ENCODE measurements at places on chromosomes 1 and 21. TPM values are rescaled to one million over a fixed set of nuclear protein-coding genes. Genes with fewer than 3 reads are reported as not detected.

- no peak for DNase-seq
These were observed 6.1 kb upstream of the IGSF8 start for GRCh38 chr1:160104486-160104885.

The TAF12 gene
- 72.3 TPM for total RNA-seq

DNA sequence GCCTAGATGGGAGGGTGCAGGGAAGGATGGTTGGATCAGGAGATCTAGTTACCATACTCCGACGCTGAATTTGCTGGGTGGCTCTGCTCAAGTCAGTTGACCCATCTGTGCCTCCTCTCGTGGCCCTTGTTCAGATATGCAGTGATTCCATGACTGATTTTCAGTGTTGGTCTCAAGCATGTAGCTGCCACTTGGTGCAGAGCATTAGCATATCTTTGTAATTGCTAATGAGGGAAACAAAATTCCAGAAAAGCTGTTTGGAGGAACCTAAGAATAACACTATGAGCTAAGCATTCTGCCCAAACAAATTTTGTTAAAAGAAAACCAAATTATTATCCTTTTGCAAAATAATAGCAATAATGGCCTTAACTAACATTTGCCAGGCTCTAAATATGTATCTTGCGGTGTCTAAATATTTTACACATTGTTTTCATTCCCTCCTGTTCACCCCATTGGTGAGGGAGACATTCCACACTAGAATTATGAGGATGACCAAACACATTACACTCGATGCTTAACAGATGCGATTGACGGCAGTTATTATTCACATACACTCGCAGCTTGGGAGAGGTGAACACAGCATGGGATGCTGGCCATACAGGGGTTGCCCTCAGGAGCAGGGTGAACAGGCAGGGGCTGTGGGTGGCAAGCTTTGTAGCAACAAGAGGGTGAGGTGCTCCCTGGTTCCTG is 69.1 kb downstream of the KCNJ15 start:
- no peak for DNase-seq

- DNase-seq = peak; percentile 96
These were observed 8.7 kb downstream of the PLEKHA6 start for GRCh38 chr1:204350857-204351573.

- DNase-seq = no peak
These were observed 65.2 kb downstream of the CD247 start for GRCh38 chr1:167453123-167453522.

GRCh38 chr1:55848906-55849305 is 633.7 kb upstream of the USP24 start:
- peak; percentile 17 for DNase-seq

- DNase-seq = no peak
These were observed 41.2 kb downstream of the SLC27A3 start for GRCh38 chr1:153816283-153816889.

DNA sequence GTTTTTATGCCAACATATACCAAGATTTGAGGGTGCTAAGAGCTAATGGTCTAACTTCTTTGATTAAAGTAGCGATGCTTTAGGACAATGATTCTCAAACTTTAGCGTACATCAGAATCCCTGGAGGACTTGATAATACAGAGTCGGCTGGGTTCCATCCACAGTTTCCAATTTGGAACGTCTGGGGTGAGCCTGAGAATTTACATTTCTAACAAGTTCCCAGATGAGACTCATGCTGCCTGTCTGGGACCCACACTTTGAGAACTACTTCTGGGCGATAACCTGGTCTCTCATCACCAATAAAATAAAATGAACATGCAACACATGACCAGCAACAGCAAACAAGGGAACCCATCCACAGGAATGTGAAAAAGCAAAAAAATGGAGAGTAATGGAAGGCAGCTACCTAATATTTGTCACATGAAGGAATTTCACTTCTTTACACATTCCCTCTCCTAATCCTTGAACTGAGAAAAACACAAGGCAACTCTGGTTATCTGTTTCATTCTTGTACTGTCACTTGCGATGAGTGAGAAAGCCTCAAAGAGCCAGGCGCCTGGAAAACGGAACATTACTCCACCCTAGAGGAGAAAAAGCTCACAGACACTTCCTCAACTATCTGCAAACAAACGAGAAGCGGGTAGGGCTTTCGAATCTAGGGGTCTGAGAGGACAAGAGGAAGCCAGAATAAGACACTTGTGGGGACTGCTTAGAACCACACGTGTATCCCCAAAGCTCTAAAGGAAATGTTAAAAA is 14.0 kb downstream of the HSF2BP start:
- peak; percentile 67 for DNase-seq

GRCh38 chr1:239112101-239112935 is 274.1 kb upstream of the CHRM3 start:
- DNase-seq = no peak

DNA sequence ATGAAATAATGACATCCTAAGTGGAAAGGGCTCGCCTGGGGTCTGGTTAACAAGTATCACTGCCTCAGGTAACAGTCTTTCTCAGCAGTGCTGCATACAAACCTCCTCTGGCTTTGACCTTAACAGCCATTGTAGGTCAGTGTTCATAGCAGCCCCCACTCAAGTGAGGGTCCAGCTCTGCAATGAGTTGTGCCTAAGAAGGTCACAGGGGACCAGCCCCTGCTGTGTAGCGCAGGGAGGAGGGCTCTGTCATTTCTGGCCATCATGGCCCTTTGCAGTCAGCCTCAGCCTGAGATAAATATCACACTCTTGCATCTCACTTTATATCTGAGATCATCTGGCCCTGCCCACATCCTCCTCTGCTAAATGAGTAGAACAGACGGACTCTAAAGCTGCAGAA is 18.1 kb upstream of the MYSM1 start:
- no peak for DNase-seq

The ZNF691 gene
- 30.4 TPM for total RNA-seq

DNA sequence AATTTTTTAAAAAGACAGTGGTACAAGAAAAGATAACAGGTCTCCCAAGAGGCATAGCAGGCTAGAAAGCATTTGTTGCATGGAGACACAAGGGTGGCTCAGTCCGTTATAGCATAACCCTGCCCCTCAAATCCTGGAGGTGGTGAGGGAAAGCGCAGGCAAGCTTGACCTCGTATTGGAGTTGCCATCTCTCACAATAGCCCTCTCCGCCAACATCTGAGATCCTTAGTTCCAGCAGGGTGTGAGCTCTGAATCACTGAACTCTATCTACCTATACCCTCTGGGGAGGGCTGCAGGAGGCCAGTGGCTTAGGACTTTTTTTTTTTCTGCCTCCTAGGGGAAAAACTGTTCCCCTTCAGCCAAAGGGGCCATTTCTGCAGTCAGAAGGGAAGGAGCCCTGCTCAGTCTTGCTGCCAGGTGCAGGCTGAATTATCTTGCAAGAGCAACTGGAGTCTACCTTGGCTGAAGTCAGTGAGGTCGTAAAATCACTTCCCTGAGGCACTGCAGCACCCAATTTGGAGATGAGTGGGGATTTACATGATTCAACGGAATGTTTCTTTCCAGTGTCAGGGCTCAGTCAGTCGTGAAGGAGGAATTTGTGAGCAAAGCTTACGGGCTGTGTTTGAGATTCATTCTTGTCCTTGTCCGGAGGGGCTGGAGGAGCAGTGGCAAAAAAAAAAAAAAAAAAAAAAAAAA is 17.2 kb upstream of the C8A start:
- no peak for DNase-seq

GRCh38 chr1:73886716-73887115 is 311.3 kb downstream of the LRRIQ3 start:
- DNase-seq = no peak

DNA sequence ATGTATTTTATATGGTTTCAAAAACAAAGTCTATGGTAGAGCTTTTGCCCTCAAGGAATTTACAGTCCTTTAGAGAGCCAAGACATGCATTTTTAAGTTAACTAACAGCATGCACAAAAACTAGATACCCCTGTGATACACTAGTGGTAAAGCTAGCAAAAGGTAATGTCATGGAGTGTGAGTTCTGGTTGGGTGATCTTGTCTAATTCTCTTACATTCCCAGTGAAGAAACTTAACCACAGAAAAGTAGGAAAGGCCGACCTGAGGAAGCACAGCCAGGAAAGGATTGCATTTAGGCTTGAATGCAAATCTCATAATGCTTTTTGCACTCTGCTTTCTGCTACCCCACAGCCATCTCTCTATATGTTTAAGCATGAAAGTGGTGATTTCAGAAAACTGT is 202.2 kb downstream of the ROR1 start:
- no peak for DNase-seq

DNA sequence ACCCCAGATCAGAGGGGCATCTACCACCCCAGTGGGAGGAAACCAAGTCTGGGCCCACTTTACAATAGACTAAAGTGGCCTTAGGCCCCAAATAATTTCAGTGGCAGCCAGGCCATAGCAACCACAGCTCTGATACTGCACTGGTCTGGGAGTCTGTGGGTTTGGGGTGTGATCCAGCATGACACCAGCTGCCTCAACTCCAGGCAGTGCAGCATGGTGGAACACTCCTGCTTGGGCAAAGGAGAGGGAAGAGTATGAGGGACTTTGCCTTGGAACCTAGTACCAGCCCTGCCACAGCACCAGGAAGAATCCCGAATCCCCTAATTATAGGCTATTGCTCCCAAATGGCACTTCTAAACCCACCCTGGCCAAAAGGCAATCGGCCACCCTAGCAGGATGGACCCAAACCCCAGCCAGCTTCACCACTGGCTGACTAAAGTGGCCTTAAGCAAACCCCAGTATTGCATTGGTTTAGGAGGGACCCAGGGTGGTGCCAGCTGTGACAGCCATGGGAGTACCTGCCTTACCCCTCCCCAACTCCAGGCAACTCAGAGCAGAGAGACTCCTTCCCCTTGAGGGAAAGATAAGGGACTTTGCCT is 47.1 kb downstream of the PACC1 start:
- DNase-seq = no peak

The DCST1 gene
- total RNA-seq = not detected

Data from H7 (cell line).